ENCODE measurements at places on chromosomes 3 and 15.

- DNase-seq = no peak
These were observed 11.5 kb downstream of the ZIC4 start for GRCh38 chr3:147394884-147395225.

DNA sequence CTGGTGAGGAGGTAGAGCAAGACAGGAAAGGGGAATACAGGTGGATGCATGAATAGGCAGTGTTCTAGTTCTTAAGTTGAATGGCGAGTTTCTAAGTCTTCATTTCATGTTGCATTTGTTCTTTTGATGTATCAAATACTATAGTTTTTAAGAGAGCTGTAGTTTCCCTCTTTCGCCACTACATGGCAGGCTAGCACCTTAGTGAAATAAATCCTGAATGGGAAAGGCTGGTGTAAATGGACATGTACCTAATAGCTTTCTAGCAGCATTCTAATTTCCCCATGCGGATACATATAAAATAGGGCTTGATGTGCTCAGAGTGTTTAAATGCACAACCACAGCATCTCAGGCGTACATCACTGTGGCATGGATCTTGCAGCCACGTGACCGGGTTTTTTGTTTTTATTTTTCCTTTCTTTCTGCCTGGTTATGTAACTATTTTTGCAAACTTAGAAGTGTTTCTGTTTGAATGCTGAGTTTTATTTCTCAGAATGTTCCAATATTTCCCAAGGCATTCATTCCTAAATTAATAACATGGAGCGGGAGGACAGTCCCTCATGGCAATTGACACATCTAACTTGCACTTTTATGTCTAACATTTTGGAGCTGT lies 23.5 kb upstream of the CLN6 start:
- no peak for DNase-seq

DNA sequence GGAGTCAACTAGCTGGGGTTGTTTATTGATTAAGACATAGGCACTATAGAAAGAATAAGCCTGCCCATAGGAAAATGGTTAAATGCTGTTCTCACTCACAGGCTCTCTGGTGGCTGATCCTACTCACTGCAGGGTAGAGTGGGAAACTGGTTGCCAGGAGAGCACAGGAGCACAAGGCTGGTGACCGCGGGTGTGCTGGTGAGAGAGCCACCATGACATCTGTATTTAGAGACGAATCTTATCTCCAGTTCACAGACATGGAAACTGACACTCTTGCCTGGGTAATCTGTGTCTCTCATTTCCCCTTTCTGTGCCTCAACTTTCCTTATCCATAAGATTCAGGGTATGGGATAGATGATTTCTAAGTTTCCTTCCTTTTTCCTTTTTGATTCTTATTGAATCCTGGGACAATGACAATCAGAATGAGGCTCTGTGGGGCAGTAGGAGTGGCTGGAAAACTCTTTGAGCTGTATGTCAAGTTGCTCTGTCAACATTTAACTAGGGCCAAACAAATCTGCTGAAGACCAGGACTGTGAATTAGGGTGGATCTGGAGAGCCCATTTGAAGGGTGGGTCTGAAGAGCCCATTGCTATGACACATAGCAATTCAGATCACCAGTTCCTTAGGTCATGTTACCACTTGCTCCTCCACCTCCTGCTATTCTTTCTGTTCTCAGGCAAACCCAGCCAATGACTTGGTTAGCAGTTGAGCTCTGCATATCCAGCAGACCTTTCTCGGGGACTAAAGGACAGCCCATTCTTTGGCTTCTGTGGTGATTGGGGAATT lies 286.1 kb upstream of the TBL1XR1 start:
- no peak for DNase-seq

- no peak for DNase-seq
These were observed 23.8 kb downstream of the MEX3B start for GRCh38 chr15:82021992-82022391.

GRCh38 chr3:110296885-110297284 lies 774.7 kb upstream of the NECTIN3 start:
- DNase-seq = peak; percentile 10

- DNase-seq = no peak
These were observed 17.4 kb downstream of the PDIA5 start for GRCh38 chr3:123084192-123084591.

DNA sequence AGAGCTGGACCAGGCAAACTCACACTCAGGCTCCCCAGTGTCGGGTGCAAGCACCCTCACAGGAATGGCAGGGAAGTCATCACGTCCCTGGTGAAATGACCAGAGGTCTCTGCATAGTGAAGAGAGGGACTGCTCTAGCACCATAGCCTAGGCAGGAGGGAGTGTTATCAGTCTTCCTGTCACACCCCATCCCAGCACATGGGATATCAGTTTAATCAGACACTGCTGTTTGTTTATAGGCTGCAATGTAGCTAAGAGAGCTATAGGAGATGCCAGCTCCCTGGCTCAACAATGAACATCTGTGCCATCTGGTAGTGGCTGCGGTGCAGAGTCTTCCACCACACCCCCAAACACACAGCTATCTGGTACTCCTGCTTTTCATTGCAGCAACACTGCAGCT lies 776.6 kb downstream of the ZNF385D start:
- DNase-seq = no peak

GRCh38 chr3:44948239-44948638 lies 27.7 kb downstream of the ZDHHC3 start:
- DNase-seq = no peak

GRCh38 chr3:150828997-150829396 lies 66.0 kb upstream of the SIAH2 start:
- no peak for DNase-seq

DNA sequence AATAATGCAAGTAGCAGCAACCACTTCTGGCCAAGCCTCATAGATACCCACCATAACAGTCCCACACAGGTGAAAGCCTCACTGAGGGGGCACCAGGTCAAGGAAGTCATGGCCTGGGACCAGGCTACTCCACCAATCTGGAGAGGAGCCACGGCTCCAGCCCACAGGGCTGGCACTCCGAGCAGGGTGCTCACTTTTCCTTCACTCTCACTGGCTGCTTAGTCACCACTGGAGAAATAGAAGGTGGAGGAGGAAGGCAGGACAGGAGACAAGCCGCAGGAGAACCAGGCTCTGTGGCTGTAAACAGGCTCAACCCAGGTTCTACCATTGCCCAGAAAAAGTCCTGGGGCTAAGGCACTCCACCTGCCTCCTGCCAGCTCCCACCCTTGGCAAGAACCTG lies 1.2 kb downstream of the USP19 start:
- DNase-seq = no peak

Data from AG09319 (cell line).